ENCODE measurements at places on chromosomes 12 and 14.
A peak's percentile ranks its signal among the peaks of the same experiment; 100 is the strongest.

GRCh38 chr12:24414480-24414879 is 465.0 kb upstream of the SOX5 start:
- DNase-seq: no peak

DNA sequence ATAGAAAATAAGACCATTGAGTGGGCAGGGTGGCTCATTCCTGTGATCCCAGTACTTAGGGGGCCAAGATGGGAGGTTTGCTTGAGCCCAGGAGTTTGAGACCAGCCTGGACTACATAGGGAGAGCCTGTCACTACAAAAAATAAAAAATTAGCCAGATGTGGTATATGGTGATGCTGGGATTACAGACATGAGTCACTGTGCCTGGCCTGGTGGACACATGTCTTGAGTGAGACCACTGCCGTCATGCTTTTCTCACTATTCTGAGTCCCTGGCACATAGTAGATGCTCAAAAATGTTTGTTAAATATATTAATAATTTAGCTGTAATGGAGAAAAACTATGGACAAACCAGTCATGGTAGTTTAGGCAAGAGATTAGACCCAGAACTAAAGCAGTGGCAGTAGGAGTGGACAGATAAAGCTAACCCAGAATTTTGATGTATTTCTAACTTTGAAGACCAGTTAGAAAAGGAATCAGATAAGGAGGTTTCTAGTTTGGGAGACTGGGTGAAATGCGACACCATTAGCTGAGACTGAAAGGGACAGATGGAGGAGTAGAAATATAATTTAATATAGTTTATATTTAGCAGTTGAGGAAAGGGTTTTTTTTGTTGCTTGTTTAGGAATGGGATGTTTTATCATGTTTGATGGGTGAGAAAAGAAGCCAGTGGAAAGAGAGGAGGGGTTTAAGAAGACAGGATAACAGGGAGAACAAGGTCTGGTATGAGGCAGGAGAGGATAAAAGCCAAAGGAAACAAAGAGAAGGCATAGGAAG is 7.4 kb upstream of the PTGES3 start:
- DNase-seq: no peak

DNA sequence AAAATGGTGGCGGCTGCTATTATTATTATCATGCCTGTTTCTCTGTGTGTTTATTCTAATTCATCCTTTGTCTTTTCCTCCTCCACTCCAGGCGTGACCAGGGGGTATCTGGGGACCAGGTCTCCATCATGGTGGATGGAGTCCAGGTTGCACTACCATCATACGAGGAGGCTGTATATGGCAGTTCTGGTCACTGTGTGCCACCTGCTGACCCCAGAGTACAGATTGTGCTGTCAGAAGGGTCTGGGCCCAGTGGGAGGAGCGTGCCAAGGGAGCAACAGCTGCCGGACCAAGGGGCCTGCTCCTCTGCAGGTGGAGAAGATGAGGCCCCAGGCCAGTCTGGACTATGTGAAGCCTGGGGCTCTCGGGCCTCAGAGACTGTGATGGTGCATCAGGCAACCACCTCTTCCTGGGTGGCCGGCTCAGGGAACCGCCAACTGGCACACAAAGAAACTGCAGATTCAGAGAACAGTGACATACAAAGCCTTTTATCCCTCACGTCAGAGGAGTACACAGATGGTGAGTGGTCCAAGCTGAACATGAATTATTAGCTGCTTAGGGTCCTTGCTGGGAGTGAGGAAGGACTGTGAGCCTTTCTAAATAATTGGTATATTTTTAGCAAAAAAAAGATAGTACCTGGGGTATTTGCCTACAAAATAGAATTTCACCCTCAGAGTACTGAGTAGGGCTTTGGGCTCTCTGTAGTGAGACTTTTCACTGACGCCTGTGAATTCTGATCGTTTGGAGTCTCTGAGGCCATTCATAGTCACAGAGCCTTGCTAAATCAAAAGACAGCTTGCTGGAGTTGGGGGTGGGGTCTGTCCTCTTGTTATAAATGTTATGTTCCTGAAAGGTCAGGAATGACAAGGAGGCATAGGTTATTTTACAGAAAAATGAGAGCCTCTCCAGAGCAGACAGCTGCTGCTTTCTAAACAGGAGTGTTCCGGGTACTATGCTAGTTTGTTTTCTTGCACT is 58.1 kb upstream of the SRSF5 start:
- no peak for DNase-seq

GRCh38 chr12:116443821-116444589 is 115.2 kb upstream of the MAP1LC3B2 start:
- DNase-seq: no peak

DNA sequence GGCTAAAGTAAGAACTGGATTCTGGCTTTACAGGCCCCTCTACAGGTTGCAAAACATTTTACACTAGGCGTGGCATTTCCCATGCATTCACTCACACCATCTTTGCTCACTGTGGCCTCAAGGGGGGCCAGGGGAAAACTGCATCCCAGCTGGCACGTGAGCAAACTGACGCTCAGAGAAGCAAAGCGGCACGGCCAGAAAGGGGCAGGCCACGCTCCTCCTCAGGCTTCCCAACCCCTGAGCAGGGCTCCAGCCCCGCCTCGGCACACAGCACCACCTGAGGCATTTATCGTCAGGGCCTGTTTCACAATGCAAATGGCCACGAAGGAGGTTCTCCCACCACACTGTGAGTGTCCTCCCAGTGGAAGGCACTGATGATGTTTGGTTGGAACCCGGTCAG is 90.8 kb downstream of the BCL11B start:
- DNase-seq: no peak

GRCh38 chr14:99344051-99344758 is 72.2 kb upstream of the BCL11B start:
- DNase-seq: no peak

DNA sequence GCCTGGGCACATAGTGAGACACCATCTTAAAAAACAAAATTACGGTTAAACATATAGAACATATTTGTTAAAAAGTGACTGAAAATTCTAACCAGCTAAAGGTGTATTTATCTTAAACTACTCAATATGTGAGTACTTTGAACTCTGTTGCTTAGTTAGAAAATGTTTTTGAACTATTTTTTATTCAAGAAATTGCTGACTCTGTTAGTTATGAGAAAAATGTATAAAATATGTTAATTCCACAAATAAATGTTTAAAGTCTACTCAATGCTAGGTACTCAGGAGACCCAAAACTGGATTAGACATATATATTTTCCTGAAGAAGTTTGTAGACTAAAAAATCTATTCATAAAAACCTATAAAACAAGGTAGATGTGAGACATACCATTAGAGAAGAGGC is 23.0 kb upstream of the GPR33 start:
- no peak for DNase-seq

DNA sequence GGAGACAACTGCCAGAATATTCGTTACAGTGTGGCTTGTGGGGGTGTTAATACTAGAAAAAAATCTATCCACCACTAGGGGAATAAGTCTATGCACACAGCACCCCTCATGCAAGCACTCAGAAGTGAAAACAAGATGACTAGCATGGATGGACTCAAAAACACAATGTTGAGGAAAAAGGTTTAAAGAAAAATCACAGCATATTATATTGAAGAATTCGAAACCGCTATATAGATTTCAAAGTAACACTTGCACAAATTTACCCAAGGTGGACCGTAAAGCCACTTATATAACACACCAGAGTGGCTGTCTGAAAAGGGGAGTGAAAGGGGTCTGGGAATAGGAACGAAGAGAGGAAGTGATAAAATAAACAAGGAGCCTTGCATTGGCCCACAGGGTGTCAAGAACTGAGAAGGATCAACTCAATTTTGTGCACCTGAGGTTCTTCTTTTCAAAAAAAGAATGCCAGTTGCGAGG is 544 bp downstream of the ABCD4 start:
- DNase-seq: no peak

DNA sequence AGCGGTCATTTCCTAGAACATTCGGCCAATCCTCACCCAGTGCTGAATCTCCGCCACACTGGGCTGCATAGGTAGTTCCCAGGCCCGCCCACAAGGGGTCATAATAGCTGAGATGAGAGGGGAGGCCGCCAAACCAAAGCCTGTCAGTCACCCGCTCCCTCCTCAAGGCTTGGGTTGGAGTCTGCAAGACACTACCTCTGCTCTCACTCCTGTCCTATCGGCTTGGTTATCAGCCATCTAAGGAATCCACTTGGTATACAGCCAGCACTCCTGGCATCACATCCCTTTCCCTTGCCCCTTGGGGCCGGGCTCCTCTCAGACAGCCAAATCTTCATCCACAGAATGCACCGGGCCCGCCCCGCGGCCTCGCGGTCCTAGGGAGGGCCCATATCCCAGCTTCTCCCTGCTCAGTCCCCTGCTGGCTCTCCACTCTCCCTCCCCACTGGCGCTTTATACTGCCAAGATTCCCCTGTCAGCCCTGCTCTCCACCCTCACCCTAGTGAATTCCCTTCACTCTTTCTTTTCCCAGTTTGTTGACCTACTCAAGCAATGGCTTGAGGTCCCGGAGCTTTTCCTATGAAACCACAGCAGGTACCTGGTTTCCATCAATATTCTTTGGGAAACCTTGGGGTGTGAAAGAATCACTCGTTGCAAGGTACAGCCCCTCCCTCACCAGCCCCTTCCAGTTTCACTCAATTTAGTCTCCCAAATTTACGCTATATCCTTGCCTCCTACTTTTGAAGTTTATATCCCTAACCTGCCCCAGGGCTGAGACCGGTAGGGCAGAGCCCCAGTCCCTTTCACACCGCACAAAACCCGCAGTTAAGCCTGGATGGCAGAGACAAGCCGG is 1.4 kb downstream of the IFFO1 start:
- peak; percentile 70 for DNase-seq

- no peak for DNase-seq
These were observed 14.8 kb downstream of the MMP14 start for GRCh38 chr14:22850944-22851764.

DNA sequence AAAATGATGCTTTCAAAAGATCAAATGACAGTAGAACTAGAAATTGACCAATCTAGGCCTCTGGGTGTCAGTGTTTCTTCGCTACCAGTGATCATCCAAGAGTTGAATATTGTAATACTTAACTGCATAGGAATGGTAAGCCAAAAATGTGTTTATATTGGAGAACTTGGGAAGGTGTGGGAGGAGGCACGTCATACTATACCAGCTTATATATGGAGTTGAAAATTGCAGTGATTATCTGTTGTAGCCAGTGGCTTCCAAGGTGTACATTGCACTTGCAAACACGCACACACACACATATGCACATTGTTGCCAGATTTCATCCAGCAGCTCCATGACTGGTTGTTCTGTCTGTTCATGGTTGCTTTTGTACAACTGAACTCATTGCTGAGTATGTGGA is 36.1 kb downstream of the EID3 start:
- DNase-seq: no peak

DNA sequence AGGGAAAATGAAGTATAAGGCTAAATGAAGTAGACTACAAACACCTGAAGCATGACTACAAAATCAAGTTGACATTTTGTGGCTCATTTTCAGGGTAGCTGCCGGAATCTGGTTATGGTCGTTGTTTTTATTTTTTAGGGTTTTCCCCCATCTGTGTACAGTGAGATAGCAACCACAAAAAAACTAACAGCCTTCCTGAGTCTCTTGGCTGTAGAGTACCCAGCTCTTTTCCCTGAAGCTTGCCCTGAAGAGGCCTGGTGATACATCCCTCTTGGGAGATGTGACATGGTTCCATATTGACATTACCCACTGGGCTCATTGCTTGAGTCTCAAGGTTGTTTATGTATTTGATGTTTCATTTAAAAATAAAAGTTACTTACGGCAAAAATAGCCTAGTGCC is 424.0 kb downstream of the ZFP36L1 start:
- no peak for DNase-seq

GRCh38 chr12:66662179-66662578 is 16.7 kb downstream of the GRIP1 start:
- DNase-seq: no peak

All from stimulated activated CD4-positive, alpha-beta T cell treated with anti-CD3 and anti-CD28 coated beads, TNF-alpha, amount 100 ng/mL, for 48 hours (primary cell).